ENCODE measurements at places on chromosomes 1 and 21.

GRCh38 chr1:184407816-184408510 lies 21.1 kb downstream of the C1orf21 start:
- DNase-seq: no peak

DNA sequence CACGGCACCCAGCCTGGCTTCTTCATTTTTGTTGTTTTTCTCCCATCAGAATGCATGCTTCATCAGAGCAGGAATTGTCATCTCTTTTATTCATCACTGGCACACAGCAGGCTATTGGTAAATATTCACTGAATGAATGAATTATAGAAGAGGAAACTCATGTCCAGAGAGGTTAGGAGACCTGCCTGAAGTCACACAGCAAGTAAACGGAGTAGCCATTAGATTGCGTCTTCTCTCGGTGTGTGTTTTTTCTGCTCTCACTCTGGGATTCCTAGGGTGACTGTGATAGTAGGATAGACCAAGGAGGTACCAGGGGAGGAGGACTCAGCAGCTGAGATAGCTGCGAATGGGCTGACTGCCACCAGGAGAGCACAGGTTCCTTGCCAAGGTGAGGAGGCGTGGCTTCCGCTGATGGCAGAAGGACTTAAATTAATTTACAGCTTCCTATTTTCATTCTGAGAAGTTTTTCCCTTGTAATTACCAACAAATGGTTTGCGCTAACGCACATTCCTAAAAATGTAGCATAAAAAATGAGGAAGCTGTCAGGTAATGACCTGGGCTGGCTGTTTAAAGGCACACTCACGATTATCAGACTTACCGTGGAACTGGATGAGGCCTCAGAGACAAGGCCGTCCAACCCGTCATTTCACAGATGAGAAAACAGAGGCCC lies 4.5 kb upstream of the NCMAP start:
- no peak for DNase-seq

DNA sequence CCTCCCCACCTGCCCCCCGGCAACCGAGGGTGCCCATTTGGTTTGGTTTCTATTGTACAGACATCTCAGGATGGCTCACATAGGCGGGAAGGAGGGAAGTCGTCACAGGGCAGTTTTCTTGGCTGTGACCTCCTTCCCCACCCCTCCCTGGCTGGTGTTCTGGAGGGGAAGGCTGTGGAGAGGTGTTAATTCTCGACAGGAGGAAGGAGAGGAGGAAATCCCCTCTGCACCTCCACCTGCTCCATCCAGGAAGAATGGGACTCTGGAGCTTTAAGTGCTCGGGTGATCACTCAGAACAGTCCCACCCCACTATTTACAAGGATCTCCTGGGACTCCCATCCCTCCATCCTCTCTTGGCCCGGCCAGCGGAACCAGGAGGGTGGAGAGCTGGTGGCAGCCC lies 7.6 kb downstream of the MEX3A start:
- DNase-seq: no peak

GRCh38 chr1:60251426-60251825 lies 177.9 kb upstream of the C1orf87 start:
- DNase-seq: no peak

- no peak for DNase-seq
Observed at GRCh38 chr1:115805597-115805996, 35.3 kb downstream of the NHLH2 start.

GRCh38 chr1:70202173-70202758 lies 3.1 kb downstream of the LRRC40 start:
- DNase-seq: no peak

GRCh38 chr1:24861821-24862727 lies 68.0 kb downstream of the RUNX3 start:
- no peak for DNase-seq

- DNase-seq: no peak
Observed at GRCh38 chr1:54854381-54855020, 32.5 kb downstream of the DHCR24 start.

- DNase-seq: no peak
Observed at GRCh38 chr1:219430419-219430818, 182.5 kb downstream of the ZC3H11B start.

DNA sequence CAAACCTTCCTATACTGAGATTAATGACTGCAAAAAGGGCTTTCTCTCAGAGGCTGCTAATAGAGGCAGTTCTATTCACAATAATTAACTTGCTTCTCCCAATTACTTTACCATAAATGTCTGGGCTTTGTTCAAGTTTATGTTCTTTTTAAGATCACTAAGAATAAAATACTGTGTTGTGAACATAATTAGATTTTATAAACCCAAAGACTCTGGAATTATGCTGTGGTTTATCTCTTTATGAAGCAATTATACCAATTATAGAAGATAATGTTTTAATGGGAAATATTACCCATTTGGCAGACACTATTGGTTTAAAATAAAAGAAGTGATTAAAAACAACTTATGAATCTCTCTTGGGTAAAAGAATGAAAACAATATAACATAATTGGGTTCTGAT lies 43.5 kb upstream of the IL12RB2 start:
- no peak for DNase-seq

DNA sequence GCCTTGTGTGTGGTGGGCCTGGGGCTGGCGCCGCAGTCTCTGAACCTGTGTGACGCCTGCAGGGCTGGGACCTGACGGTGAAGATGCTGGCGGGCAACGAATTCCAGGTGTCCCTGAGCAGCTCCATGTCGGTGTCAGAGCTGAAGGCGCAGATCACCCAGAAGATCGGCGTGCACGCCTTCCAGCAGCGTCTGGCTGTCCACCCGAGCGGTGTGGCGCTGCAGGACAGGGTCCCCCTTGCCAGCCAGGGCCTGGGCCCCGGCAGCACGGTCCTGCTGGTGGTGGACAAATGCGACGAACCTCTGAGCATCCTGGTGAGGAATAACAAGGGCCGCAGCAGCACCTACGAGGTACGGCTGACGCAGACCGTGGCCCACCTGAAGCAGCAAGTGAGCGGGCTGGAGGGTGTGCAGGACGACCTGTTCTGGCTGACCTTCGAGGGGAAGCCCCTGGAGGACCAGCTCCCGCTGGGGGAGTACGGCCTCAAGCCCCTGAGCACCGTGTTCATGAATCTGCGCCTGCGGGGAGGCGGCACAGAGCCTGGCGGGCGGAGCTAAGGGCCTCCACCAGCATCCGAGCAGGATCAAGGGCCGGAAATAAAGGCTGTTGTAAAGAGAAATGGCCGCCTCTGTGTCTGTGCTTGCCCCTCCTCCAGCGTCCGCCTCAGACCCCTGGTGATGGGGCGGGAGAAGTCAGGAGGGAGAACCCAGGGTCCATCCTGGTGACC lies 788 bp downstream of the ISG15 start:
- no peak for DNase-seq

DNA sequence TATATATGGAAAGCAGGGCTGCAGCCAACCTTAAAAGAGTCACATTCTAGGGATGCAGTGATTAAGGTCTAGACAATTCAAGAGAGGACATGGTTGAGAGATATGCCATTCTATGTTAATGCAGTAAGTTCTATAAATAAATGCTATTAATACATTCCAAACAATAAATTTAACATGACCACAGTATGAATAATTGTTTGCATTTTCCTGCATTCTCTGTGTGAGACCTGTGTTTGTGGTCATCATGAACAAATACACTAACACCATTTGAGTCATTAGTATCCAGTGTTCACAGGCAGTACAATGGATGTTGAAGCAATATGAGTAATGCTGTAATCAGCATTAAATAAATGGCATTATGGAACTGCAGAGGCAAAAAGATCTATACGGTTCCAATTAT lies 5.5 kb upstream of the ZRANB2 start:
- no peak for DNase-seq

- DNase-seq: no peak
Observed at GRCh38 chr1:157652859-157653493, 47.6 kb downstream of the FCRL3 start.

- no peak for DNase-seq
Observed at GRCh38 chr1:168583571-168583970, 7.2 kb downstream of the XCL1 start.

GRCh38 chr1:205344066-205344928 lies 12.4 kb downstream of the KLHDC8A start:
- DNase-seq: no peak

GRCh38 chr1:1305300-1306069 lies 2.2 kb downstream of the ACAP3 start:
- peak; percentile 76 for DNase-seq

GRCh38 chr1:236515443-236515958 lies 8.3 kb upstream of the LGALS8 start:
- DNase-seq: no peak

DNA sequence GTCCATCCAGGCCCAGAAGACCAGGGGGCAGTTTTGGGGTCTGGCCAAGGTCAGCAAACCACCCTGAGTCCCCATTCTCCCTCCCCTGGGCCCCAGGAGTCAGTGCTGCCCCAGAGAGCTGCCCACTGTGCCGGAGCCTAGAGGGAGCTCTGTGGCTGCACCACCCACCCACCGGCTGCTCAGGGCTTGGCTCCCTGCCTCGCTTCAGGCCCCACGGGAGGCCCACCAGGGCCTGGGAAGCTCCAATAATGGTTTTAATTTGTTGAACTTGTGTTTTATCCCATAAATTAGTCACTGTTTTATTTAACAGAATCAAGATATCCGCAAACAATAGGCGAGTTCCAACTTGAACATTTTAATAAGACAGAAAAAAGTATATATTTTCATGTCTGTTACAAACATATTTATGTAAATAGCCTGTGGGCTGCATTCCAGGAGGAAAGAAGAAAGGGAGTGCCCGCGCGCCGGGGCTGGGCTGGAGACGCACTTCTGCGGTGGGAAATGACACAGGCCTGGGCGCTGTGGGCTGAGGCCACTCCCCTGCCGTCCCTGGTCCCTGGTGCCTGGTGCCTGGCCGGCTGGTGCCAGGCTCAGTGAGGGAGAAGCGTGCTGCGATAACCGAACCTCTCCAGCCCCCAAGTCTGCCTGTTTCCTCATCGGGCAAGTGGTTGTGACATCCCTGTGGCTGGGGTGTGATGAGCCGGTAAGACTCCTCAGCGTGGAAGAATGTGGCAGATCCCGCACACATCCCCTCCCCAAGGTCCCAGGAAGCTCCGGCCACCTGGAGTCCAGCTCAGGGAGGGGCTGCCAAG lies 160.5 kb downstream of the PEX14 start:
- no peak for DNase-seq

- DNase-seq: no peak
Observed at GRCh38 chr1:47635597-47635996, 197.8 kb downstream of the FOXD2 start.

DNA sequence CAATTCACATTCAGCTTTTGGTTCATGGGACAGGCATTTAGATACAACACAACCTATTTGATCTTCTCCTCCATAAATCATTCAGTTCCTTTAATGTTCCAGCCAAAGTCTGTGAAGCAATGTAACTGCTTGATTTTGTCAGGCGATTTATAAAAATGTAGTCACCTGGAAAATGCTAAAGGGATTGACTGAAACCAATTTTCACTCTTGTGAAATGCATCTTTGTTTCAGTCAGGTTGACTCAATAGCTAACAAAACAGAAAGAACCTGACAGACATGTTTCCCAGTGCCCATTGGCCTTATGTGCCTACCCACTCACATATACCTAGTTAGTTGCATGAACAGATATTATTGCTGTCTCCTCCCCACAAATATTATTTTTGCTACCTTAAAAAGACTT lies 335.7 kb downstream of the CHRM3 start:
- DNase-seq: no peak

DNA sequence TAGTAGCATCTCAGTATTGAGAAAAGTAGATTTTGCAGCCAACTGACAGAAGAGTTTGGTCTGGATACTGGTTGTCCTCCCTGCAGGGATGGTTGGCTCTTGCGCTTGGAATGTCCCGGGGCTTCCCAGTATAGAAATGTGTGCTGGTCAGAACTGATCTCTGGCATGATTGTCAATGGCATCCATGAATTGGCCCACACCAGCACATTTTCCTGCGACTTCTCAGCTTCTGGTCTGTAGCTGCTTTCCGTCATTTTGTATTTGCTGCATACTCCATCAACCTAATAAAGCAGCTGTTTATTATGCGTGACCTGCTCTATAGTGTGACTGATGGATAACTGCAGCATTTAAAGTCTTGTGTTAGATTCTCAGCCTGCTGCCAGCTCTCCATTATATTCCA lies 203.7 kb downstream of the S1PR1 start:
- DNase-seq: no peak

- no peak for DNase-seq
Observed at GRCh38 chr1:41503538-41504113, 19.1 kb upstream of the EDN2 start.

- no peak for DNase-seq
Observed at GRCh38 chr1:41484402-41485241, at the start of gene EDN2. EDN2 (minus strand) TSS chr1:41484683; CDS start chr1:41484601, 82 bp downstream.

DNA sequence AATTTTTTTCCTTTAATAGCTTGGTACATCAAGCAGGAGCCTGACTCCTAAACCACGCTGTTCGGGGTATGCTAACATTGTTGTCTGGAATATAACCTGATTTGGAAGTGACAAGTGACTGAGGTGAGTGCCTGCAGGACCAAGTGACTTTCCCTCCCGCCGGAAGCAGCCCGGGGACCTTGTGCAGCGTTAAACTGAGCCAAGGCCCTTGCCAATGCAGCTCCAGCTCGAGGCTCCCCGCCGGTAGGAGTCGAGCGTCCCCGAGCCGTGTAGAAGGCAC lies 716 bp upstream of the MTARC1 start:
- no peak for DNase-seq

GRCh38 chr1:91076834-91077233 lies 55.0 kb upstream of the ZNF644 start:
- no peak for DNase-seq

- no peak for DNase-seq
Observed at GRCh38 chr1:203493901-203494300, at the start of gene OPTC. OPTC (plus strand) TSS chr1:203494153; CDS start chr1:203496006, 1,853 bp downstream.

- no peak for DNase-seq
Observed at GRCh38 chr1:105122041-105122440, 1372.3 kb downstream of the AMY1C start.

DNA sequence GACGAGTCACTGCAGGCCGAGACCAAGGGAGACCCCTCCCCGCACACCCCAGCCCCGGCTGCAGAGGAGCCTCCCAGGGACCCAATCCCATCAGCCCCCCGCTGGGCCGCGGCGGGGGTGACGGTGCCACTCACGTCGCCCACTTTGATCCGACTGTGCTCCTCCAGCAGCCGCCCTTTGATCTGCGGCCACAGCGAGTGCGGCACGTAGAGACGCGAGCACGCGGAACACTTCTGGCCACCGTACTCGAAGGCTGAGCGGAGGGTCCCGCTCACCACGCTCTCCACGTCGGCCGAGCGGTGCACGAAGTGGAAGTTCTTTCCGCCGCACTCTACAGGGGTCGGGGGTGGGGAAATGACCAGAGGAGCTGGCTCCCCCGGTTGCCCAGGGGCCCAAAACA lies 17.8 kb upstream of the TAS1R2 start:
- no peak for DNase-seq

DNA sequence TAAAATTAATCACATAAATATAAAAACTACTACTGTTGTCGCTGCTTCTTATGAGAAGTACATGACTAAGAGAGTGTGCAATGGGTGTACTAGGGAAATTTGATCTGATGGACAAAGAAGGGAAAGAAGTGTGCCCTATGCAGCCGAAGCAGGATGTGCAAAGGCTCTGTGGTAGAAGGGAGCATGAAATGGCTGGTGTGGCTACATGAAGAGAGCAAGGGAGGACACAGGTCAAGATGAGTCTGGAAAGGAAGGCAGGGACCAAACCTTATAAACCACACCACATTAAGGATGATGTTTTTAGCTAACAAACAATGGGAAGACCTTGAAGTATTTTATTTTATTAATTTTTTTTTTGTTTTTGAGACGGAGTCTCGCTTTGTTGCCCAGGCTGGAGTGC lies 20.0 kb downstream of the MAB21L3 start:
- DNase-seq: no peak
